ENCODE measurements at places on chromosomes 13 and 19. TPM values are rescaled to one million over a fixed set of nuclear protein-coding genes. Genes with fewer than 3 reads are reported as not detected.

GRCh38 chr13:40762849-40763248 is 8.1 kb downstream of the MRPS31 start:
- DNase-seq = no peak

DNA sequence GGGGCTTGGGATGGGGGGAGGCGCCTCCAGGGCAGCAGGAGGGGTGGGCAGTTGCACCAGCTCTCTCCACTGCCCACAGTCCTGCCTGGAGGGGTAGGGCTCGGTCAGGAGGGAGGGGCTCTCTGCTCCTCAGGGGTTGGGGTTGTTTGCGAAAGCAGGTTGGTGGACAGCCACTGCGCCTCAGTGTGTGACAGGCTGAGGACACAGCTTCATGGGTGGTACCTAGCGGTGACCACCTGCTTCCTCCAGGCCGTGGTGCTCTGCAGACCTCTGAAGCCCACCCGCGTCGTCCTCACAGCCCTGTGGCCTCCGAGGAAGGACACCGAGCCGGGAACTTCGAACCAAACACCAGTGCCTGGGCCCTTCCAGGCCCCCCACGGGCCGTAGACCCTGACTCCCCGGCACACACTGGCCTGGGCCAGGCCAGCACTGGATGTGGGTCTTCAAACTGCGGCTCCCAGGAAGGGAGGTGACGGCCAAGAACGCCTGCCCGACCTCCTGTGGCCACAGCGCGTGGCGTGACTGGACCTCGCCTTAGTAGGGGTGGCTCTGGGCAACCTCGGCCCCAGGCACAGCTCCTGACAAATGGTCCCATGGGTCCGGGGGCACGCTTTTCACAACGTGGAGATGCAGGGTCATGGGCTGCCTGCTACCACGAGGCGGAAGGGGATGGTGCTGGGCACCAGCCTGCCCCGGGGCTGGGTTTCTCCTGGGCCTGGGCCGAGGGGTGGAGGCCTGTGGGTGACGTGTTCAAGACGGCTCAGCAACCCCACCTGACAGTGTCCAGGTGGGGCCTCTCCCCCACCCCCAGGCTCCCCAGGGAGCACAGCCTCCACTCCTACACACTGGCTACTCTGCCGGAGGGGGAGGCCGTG is 173.2 kb downstream of the KDM4B start:
- no peak for DNase-seq

DNA sequence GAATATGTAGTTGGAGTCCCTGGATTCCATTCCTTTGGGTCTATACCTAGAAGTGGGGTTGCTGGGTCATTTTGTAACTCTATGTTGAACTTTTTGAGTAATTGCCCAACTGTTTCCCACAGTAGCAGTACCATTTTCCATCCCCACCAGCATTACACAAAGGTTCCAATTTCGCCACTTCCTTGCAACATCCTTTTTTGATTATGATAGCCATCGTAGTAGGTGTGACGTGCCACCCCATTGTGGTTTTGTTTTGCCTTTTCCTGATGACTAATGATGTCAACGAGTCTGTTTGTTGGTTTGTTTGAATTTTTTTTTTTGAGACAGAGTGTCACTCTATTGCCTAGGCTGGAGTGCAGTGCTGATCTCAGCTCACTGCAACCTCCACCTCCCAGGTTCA is 3.3 kb upstream of the PEX11G start:
- DNase-seq = no peak

DNA sequence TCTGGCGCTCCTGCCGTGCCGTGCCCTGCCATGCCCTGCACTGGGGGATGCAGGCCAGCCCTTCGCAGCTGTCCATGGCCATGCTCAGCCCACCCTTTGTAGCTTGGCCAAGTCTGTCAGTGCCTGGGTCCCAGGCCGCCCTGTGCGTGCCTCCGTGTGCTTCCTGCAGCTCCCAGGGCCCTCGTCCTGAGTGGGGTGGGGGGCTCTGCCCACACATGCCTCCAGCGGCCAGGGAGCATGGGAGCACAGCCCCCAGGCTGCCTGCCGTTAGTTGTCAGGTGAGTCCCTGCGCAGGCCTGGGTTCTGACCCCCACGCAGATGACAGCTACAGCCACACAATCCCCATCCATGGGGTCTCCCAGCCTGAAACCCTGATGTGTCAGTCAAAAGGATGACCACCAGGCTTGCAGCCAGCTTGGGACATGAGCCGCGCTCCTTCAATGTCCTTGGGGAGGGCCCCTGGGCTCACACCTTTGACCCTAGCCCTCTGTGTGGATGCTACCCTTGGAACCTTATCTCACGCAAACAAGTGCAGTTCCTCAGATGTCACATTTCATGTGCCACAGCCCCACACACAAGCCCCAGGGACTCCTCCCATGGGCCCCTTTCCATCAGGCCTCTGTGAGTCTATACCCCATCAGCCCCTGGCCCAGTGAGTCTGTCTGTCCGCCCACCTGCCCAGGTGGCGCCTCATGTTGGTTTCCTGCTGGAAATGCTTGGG is 24.5 kb downstream of the TMED1 start:
- no peak for DNase-seq

Gene PSG2
- total RNA-seq = not detected

Gene TBXA2R
- total RNA-seq = 0.23 TPM

GRCh38 chr13:37194428-37194861 is 89.0 kb upstream of the CSNK1A1L start:
- no peak for DNase-seq

Gene ZNF224
- 23.0 TPM for total RNA-seq

- no peak for DNase-seq
Measured at GRCh38 chr19:5157186-5157585, 183.4 kb downstream of the PTPRS start.

DNA sequence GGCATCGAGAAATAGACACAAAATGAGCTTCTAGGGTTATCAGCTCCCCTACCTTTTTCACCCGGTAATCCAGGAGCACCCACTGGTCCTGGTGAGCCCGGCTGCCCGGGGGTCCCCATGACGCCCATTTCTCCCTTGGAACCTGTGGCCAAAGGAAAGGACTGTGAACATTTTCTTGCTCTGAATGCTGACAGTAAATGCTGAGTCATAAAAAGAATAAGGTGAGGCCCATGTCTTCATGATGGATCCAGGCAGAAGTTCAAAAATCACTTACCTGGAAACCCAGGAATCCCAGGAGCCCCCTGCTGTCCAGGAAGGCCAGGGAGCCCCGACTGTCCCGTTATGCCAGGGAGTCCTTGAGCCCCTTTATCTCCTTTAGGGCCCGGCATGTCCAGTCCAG is 129.2 kb downstream of the COL4A1 start:
- no peak for DNase-seq
